ENCODE measurements at places on chromosomes 16 and 17.

DNA sequence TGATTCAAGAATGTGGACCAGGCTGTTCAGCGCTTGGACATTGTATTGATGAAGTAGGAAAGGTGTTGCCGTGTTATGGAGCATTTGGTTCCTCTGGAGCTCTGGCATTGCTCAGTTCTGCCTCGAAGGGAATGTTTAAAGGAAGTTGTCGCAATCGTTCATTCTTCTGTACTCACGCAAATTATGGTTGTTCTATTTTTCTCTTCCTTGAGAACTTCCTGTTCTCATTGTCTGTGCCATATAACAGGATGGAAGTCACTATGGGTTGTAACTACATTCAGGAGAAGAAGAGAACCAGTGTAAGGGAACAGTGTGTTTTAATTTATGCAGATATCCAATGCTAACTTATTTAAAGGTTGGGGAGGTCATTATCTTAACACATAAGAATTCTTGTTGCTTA, 13.0 kb downstream of the PCTP start:
- no peak for DNase-seq

DNA sequence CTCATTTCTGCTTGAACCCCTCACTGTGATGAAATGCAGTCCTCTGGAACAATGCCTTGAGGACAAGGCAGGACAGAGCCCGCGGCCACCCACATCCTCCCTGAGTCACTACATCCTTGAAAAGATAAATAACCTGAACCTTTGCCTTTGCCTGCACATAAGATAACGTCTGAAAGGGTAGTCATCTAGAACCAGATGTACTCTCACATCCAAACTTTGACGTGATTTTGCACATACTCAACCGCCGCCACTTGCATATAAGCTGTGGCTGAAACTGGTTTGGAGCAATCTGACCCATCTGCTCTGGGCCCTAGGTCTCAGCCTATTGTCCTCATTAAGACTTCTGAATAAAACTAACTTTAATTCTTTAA, 252.1 kb downstream of the PHKB start:
- peak; percentile 77 for DNase-seq

DNA sequence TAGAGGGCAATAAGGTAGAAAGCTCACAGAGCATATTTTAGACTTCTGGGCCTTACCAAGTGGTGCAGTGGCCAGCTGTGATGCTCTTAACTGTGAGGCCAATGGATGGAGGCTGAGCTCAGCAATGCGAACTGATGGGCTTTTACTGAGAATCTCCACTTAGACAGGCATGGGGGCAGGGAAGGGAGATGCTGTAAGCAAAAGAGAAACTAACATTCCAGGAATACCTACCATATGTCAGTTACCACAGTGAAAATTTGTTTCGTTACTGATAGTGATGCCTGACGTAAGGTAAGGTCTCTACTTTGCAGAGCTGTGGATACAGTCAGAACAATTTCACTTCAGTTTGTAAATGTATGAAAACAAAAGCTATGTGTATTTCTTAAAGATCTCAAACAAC, 250.6 kb upstream of the ZFHX3 start:
- peak; percentile 67 for DNase-seq

GRCh38 chr17:81542431-81543338, 9.5 kb downstream of the FAAP100 start:
- DNase-seq: no peak

DNA sequence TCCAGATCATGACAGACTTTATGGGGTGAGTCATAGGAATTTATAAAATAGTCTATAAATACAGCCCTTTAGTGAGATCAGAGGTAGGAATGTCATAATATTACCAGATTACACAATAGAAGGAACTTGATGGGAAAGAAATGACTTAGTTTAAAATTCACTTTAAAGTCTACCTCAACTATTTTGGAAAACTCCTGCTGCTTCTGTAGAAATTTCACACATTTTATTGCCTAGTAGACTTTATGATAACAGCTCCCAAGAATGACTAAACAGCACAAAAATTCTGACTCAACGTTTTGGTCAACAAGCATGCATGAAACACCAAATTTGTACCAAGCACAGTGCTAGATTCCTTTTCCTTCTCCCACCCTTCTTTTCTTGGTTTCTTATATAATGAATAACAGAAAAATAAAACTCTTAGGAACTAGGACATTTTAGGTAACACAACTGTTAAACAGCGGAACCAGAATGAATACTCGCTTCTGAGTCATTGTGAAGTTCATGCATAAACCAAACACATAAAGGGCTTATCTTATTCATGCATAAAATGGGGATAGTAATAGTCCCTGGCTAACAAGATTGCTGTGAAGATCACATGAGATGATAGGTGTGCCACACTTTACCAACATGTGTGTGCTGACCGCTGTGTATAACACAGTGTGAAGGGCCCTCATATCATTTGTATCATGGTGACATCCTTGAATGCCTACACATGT, 243.9 kb downstream of the CDH8 start:
- peak; percentile 99 for DNase-seq

DNA sequence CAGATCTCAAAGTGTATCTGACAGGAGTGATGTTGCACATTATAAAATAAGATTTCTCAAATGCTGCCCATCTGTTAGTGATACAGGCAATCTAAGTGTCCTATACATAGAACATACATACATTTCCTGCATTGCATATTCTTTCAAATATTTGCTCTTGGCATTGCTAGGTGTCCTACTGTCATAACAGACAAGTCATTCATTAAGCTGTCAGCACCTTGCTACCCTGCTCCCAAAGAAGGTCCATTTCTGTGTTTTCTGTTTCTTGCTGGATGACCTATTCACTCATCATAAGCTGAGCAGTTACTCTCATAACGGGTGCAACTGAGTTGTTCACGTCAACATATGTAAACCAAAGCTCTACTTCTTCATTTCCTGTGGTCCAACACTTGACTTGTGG, 719.0 kb downstream of the KCNJ2 start:
- peak; percentile 43 for DNase-seq

DNA sequence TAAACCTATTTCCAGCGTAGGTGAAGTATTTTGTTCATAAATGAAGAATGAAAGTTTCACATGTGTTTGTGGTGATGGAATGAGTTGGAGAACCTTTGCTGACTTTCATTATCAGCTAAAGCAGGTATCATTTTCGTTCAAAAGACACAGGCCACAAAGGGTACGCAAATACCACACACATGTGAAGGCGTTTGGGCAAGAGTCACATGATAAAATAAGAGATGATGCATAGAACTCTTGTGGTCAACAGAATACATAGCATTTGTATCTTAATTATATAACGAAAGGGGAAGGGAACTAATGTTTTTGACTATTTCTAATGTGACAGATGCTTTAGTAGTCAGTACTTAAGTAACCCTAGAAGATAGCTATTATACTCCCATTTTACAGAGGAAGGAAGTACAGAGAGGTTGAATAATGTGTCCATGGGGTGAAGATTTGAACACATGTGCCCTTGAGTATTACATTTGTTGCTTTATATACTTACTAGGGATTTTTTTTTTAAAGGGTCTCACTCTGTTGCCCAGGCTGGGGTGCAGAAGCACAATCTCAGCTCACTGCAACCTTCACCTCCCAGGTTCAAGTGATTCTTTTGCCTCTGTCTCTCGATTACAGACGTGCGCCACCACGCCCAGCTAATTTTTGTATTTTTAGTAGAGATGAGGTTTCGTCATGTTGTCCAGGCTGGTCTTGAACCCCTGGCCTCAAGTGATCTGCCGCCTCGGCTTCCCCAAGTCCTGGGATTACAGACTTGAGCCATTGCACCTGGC, 4.8 kb downstream of the RPA1 start:
- DNase-seq: no peak

DNA sequence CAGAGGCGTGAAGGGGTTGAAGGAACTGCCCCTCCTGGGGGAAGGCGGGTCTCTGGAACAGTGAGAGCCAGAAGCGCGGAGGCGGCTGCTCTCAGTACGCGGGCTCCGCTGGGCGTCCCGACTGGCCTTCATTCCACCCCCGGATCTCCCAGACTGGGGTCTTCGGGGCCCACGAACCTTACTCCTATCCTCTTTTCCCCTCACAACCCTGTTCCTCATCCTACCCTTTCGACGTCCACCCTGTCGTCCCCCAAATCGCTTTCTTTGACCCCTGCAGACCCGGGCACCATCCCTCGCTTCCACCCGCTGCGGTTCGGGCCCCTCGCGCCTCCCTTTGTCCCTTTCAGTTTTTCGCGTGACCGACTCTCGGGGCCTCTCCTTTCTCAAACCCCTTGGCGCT, 2114.6 kb downstream of the TP53TG3F start:
- no peak for DNase-seq

GRCh38 chr16:86108062-86108461, 209.1 kb downstream of the IRF8 start:
- DNase-seq: no peak

GRCh38 chr16:56097306-56097705, 94.0 kb upstream of the GNAO1 start:
- no peak for DNase-seq

GRCh38 chr17:21538615-21539014, 153.7 kb upstream of the KCNJ18 start:
- no peak for DNase-seq

DNA sequence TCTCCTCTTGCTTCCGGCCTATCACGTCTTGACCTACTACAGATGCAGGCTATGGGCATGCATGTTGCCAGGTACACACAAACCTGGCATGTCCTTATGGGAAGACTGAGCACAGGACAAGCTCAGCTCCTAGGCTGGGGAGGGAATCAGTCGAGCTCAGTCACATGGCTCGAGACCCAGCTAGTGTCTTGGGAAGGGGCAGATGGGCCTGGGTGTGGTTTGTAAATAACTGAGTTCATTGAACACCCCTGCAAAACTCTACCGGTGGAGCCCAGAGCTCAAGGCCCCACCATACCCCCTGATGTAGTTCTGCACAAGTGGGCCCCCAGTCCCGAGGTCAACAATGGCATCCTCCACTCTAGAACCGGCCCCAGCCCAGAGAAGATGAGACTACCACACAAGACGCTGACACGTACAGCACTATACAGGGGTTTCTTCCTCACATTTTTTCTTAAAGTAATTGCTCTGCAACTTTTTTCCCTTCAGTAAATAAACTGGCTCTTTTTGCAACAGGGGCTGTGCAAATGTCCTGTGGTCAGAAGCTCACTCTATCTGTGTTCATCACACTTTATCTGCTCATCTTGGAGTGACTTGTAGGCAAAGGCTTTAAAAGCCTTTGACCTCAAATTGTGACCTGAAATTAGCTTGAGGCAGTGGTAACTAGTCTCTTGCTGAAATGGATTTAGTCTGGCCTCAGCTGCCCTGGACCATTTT, 22.9 kb downstream of the ZNHIT3 start:
- no peak for DNase-seq

Measured in fibroblast of skin of right biceps (primary cell).